ENCODE measurements at places on chromosomes 3 and 15. TPM values are rescaled to one million over a fixed set of nuclear protein-coding genes. Genes with fewer than 3 reads are reported as not detected.

DNA sequence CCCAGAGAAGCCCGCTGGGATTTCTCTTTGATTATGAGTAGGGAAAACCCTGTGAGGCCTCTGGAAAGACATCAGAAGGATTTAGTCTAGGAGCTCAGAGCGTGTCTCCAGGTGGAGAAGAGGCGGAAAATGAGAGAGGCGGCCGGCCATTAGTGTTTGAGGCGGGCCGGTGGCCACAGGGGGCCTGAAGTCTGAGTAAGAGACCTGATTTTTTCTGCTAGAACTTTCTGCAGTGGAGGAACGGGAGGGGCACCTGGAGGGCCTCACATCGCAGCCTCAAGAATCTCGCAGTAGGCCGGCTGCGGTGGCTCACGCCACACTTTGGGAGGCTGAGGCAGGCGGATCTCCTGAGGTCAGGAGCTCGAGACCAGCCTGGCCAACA is 28.5 kb downstream of the KLHDC8B start:
- no peaks in the 10 kb centered on the region for H3K27me3 ChIP-seq
- H3K4me3 ChIP-seq: no peak overlapping the region
- no peaks in the 10 kb centered on the region for H3K36me3 ChIP-seq
- H3K27ac ChIP-seq: peak overlapping the region; percentile 35

- H3K4me3 ChIP-seq: no peak overlapping the region
- no peaks in the 10 kb centered on the region for H3K36me3 ChIP-seq
- no peak for DNase-seq
- H3K4me1 ChIP-seq: no peaks in the 10 kb centered on the region
- H3K27me3 ChIP-seq: no peaks in the 10 kb centered on the region
Observed at GRCh38 chr3:106004137-106004681, 135.4 kb upstream of the CBLB start.

- peaks cover 8% of the 10 kb centered on the region for H3K4me1 ChIP-seq
- H3K27ac ChIP-seq: no peak overlapping the region
- DNase-seq: no peak
- H3K4me3 ChIP-seq: no peak overlapping the region
- no peaks in the 10 kb centered on the region for H3K27me3 ChIP-seq
Observed at GRCh38 chr15:72797834-72798233, 14.3 kb upstream of the ADPGK start.

GRCh38 chr3:121529308-121529707 is 16.5 kb downstream of the POLQ start:
- H3K4me3 ChIP-seq: no peak overlapping the region
- no peaks in the 10 kb centered on the region for H3K36me3 ChIP-seq
- DNase-seq: no peak
- no peaks in the 10 kb centered on the region for H3K4me1 ChIP-seq

DNA sequence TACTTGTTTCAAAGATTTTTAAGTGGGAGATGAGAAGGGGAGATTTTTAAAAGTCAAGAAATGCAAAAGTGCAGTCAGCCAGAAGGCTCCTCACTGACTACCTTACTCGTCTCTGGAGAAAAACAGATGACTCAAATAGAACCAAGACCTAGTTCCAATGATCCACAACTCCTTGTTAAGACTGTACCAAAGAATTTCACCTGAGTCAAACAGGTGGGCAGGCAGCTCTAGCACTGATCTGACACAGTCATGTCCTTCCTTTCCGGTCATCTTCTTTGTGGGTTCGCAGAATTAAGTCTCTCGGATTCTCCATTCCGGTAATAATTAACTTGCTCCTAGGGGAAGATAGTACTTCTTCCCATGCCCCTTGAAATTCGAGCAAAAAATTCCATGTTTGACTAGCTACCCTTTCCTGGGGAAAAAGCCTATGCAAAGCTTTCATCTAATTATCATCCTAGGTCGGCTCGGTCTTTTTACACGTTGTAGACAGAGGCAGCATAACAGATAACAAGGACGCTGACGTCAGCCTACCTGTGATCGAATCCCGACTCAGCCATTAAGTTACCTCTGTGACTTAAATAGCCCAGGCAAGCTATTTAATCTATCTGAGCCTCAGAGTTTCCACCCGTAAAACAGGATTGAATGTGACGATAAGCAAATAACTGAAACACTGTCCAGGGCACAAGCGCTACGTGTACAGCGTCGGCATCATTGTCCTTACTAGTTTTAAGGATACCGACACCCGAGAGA is 758 bp downstream of the SELENOK start:
- no peaks in the 10 kb centered on the region for H3K27me3 ChIP-seq
- H3K27ac ChIP-seq: peak overlapping the region; percentile 61
- H3K36me3 ChIP-seq: peaks cover 3% of the 10 kb centered on the region

Gene CHCHD6
- 25.7 TPM for total RNA-seq

Gene CLDN18
- not detected for total RNA-seq

Gene GADL1
- total RNA-seq: not detected

Data from thyroid gland (tissue), 4 donors.